Skin of body (tissue), 3 donors: ENCODE measurements at places on chromosomes 13 and 19. TPM values are rescaled to one million over a fixed set of nuclear protein-coding genes. Genes with fewer than 3 reads are reported as not detected.

The KIR2DL4 gene
- total RNA-seq = not detected

The CBLC gene
- 12.5 TPM for total RNA-seq

The KIR2DL3 gene
- not detected for total RNA-seq

The DNAAF3 gene
- total RNA-seq = not detected

The SLC6A16 gene
- 0.20 TPM for total RNA-seq
